ENCODE measurements at places on chromosomes 13 and 19.

DNA sequence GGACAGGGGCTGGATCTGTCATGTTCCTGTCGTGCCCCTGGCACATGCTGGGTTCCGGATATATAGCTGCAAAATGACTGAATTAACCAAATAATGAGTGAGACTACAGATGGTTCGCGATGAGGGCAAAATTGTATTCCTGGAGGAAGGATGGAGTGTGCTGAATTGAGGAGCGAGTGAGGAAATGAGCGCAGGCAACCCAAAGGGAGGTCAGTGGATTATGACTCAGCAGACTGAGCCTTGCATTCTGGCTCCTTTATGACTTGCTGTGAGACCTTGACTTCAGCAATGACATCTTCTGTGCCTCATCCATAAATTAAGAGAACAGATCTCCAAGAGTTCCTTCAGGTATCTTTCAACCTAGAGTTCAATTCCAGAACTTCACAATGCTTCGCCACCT is 115.0 kb upstream of the CLDN10 start:
- H3K4me3 ChIP-seq, result no peak overlapping the region
- H3K27ac ChIP-seq, result no peak overlapping the region
- peaks cover 2% of the 10 kb centered on the region for H3K4me1 ChIP-seq
- DNase-seq, result no peak

- no peaks in the 10 kb centered on the region for H3K36me3 ChIP-seq
- H3K27me3 ChIP-seq, result no peaks in the 10 kb centered on the region
- DNase-seq, result no peak
- H3K4me1 ChIP-seq, result no peaks in the 10 kb centered on the region
- no peak overlapping the region for H3K27ac ChIP-seq
Observed at GRCh38 chr13:67726979-67727378, 496.8 kb upstream of the PCDH9 start.

DNA sequence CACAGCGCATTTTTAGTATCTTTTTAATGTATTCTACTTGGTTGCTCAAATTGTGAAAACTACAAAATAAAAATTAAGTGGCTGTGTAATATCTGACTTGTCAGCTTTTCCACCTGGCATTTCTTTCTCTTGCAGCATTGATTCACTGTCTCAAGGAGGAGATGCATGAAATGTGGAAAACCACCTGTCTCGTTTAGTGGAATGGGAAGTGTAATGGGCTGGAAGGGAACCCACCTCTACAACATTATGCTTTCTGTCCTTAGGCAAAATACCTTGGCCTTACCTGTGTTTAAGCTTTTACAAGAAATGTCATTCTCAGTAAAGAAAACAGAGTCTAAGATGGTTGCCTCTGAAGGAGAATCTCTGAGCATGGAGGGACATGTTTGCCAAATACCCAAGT is 67.8 kb downstream of the FAM216B start:
- no peaks in the 10 kb centered on the region for H3K4me1 ChIP-seq
- no peak for DNase-seq
- no peak overlapping the region for H3K27ac ChIP-seq
- H3K27me3 ChIP-seq, result no peaks in the 10 kb centered on the region

DNA sequence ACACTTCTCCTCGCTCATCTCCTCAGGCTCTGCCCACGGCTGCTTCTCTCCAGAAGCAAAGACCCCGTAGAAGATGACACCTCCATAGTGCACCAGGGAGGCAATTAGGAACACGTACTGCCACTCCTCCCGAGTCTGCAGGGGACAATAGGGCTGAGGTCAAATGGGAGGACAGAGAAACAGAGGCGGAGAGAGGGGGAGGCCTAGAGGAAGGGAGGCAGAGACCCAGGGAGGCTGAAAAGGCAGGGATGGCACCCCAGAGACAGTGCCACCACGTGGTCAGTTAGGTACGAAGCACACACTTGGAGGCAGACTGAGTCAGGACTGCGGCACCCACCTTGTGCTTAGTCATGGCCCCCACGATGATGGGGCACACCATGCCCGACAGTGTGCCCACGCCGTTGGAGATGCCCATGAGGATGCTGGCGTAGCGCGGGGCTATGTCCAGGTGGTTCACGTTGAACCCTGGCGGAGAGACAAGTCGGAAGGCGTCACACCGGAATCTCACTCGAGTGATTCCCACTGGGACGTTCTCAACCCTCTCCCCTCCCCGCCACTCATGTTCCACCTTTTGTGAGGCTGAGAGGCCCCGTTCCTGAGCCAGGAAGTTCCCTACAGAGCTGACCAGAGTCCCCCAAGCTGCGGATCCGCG is 5.6 kb downstream of the GFY start:
- no peak for DNase-seq
- no peak overlapping the region for H3K27ac ChIP-seq
- no peaks in the 10 kb centered on the region for H3K36me3 ChIP-seq
- H3K4me1 ChIP-seq, result peaks cover 17% of the 10 kb centered on the region

DNA sequence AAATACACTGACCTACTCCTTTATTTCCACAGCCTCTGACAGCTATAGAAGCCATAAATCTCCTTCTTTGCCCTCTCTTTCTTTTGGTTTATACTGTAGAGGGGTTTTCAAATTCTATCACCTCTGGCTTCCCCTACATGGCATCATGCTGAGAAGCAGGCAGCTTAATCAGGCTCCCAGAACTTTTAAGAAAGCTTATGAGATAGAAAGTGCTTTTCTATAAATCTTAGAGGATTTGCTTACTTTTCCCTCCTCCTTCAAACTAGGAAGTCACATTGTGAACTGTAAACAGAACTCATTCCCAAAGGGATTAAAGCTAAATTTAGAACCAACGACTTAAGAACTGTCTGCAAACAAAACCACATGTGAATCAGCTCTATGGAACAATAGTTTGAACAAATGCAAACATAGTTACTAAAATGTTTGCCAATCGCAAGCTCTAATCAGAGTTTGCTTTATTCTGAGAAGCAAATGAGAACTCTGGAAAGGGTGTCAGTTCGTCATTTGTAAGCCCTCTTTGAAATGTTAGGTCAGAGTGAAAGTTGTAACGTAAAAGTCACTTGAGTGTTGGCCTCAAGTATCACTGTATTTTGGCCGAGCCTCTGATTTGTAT is 344.1 kb downstream of the RFC3 start:
- H3K36me3 ChIP-seq, result no peaks in the 10 kb centered on the region
- H3K4me1 ChIP-seq, result peaks cover 9% of the 10 kb centered on the region
- H3K4me3 ChIP-seq, result no peak overlapping the region
- H3K27me3 ChIP-seq, result no peaks in the 10 kb centered on the region

- H3K4me3 ChIP-seq, result no peak overlapping the region
- DNase-seq, result no peak
- H3K27me3 ChIP-seq, result no peaks in the 10 kb centered on the region
- H3K4me1 ChIP-seq, result peaks cover 5% of the 10 kb centered on the region
Observed at GRCh38 chr19:48988860-48989259, 4.2 kb downstream of the GYS1 start.

DNA sequence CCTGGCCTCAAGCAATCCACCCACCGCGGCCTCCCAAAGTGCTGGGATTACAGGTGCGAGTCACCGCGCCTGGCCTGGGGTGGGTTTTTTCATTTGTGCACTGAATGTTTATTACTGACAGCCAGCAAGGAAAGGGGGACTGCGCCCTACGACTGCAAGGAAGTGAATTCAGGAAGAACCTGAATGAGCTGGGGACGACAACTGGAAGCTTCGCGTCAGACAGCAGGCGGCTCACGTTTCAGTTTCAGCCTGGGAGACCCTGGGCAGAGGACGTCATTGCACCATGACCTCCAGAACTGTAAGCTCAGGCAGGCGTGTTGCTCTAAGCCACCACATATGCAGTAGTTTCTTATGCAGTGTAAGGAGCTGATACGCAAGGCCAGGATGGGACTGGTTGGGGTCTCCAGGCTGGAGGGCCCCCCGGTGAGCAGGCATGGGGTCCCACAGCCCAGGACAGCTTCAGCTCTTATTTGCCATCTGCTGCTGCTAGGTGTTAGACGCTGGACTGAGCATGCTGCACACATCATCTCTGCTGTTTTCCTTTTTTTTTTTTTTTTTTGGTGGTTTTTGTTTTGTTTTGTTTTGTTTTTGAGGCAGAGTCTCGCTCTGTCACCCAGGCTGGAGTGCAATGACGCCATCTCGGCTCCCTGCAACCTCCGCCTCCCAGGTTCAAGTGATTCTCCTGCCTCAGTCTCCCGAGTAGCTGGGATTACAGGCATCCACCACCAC is 66.6 kb downstream of the GADD45B start:
- H3K27ac ChIP-seq, result no peak overlapping the region
- no peak for DNase-seq
- H3K27me3 ChIP-seq, result peaks cover 7% of the 10 kb centered on the region
- H3K4me3 ChIP-seq, result peak overlapping the region; percentile 9
- H3K36me3 ChIP-seq, result no peaks in the 10 kb centered on the region

GRCh38 chr13:23628250-23628649 is 58.0 kb downstream of the TNFRSF19 start:
- no peaks in the 10 kb centered on the region for H3K27me3 ChIP-seq
- no peak overlapping the region for H3K27ac ChIP-seq
- no peak overlapping the region for H3K4me3 ChIP-seq
- H3K36me3 ChIP-seq, result no peaks in the 10 kb centered on the region
- no peak for DNase-seq

GRCh38 chr19:13013649-13014048 is 18.4 kb downstream of the NFIX start:
- no peaks in the 10 kb centered on the region for H3K36me3 ChIP-seq
- no peak overlapping the region for H3K27ac ChIP-seq
- H3K4me3 ChIP-seq, result no peak overlapping the region

GRCh38 chr19:44869733-44870470 is 21.2 kb upstream of the TOMM40 start:
- no peak for DNase-seq
- H3K36me3 ChIP-seq, result peaks cover 89% of the 10 kb centered on the region
- H3K27me3 ChIP-seq, result no peaks in the 10 kb centered on the region
- H3K27ac ChIP-seq, result no peak overlapping the region
- H3K4me3 ChIP-seq, result no peak overlapping the region

DNA sequence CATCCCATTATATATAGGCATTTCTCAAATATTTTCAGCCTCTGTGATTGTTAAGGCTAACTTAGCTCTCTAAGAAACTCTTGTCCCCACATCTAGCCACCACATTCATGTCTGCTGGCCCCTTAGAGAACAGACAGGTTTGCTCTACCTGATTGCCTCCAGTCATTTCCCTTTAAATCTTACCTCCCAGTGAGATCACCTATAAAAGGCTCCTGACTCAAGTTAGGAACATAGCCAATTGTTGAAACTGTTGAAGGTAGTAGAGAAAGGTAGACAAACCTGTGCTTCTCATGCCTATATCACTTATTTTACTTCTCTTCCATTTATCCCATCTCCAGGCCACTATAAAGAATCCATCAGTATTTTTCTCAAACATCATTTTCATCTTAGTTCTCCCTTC is 771.4 kb downstream of the DIAPH3 start:
- H3K4me3 ChIP-seq, result no peak overlapping the region
- H3K36me3 ChIP-seq, result no peaks in the 10 kb centered on the region
- H3K27me3 ChIP-seq, result no peaks in the 10 kb centered on the region
- H3K27ac ChIP-seq, result no peak overlapping the region
- DNase-seq, result no peak
- H3K4me1 ChIP-seq, result no peaks in the 10 kb centered on the region

GRCh38 chr13:105816994-105817393 is 718.5 kb downstream of the EFNB2 start:
- H3K27me3 ChIP-seq, result no peaks in the 10 kb centered on the region
- no peaks in the 10 kb centered on the region for H3K36me3 ChIP-seq
- no peak overlapping the region for H3K27ac ChIP-seq
- peaks cover 2% of the 10 kb centered on the region for H3K4me1 ChIP-seq
- no peak for DNase-seq

GRCh38 chr19:30107251-30107650 is 165.2 kb downstream of the URI1 start:
- no peaks in the 10 kb centered on the region for H3K36me3 ChIP-seq
- H3K27me3 ChIP-seq, result no peaks in the 10 kb centered on the region
- H3K4me1 ChIP-seq, result no peaks in the 10 kb centered on the region
- no peak for DNase-seq

DNA sequence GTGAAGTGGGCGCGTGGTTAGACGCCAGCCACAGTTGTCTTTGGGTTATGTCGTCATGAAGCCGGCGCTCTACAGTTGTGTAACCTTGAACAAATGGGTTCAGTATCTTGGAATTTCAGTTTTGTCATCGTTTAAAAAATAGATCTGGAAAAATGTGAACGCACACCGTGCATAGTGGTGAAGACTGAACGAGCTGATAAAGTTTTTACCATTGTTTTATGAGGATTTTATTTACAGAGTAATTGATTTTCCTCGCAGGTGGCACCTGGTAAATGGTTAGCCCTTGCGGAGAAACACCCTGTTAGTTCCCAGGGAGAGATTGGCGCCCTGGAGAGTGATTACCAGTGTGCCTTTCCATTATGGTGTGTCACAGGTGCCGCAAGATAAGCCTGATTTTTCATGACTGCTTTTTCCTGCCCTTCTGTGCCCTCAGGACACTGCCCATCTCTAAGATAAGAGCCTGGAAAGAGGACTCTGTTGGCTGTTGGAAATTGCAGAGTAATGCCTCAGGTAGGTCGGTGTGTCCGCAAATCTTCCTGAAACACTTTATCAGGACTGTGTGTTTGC is 577 bp downstream of the ZNF181 start:
- peaks cover 3% of the 10 kb centered on the region for H3K36me3 ChIP-seq
- peak overlapping the region; percentile 95 for H3K27ac ChIP-seq
- no peak for DNase-seq

DNA sequence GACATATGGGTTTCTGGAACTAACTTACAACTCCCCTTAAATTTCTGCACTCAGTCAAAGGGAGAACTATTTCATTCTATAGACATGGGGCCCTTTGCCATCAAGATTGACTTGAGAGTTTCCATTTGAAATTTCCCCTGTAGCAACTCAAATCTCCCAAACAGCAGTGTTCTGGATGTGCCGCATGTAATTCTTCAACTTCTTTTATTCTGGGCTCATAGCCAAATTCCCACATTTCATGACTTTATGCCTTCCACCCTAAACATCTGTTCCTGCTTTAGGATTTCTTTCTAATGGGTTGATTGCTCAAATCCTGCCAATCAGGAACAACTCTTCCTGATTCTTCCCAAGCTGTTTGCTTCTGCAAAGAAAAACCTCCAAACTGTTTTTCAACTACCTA is 336.0 kb downstream of the TBC1D4 start:
- no peaks in the 10 kb centered on the region for H3K27me3 ChIP-seq
- no peak overlapping the region for H3K4me3 ChIP-seq
- no peaks in the 10 kb centered on the region for H3K36me3 ChIP-seq
- DNase-seq, result no peak
- H3K4me1 ChIP-seq, result no peaks in the 10 kb centered on the region

DNA sequence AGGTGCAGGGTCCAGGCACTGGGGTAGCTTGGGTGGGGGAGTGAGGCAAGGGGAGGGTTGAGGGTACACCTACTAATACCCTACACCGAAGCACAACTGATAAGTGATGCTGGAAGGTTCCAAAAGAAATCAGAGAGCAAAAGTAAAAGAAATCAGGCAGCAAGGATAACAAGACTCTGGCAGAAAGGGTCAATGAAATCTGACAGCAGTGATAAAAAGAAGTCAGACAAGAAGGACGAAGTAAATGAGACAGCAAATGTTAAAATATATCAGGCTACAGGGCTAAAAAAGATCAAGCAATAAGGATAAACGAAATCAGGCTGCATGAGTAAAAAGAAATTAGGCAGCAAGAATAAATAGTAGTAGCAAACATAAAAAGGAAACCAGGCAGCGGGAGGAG is 4.7 kb downstream of the LRFN3 start:
- H3K4me1 ChIP-seq, result peaks cover 9% of the 10 kb centered on the region
- H3K27ac ChIP-seq, result no peak overlapping the region
- peaks cover 16% of the 10 kb centered on the region for H3K36me3 ChIP-seq
